Mesothelial cell of epicardium (in vitro differentiated cells): ENCODE measurements at places on chromosomes 7 and 10. TPM values are rescaled to one million over a fixed set of nuclear protein-coding genes. Genes with fewer than 3 reads are reported as not detected.

Gene HOXA1
- 13.7 to 14.6 TPM (median 14.0 TPM) in 3 replicates for total RNA-seq

Gene CACNB2
- total RNA-seq: 10.0 to 13.1 TPM (median 13.0 TPM) in 3 replicates

Gene PRLHR
- not detected in 3 replicates for total RNA-seq

- H3K27ac ChIP-seq: no peak overlapping the region
- H3K36me3 ChIP-seq: no peaks in the 10 kb centered on the region
- no peaks in the 10 kb centered on the region for H3K4me1 ChIP-seq
- no peak for DNase-seq
- no peak overlapping the region for H3K4me3 ChIP-seq
These were observed 96.1 kb downstream of the AMPH start for GRCh38 chr7:38535073-38535472.

DNA sequence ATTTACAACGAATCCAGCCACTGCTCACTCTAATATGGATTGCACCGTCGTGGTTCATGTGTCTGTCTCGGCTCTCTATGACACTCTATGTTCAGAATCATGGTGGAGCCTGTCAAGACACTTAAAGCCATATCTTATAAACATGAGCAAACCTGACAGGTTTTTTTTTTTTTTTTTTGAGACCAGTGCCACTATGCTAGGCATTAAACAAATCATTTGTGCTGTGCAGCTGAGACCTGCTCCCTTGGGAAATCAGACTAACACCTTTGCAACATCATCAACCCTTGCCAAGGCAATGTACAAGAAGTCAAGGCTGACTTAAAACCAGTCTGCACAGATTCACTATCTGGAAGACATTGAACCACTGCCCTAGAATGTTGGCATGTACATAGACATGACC is 181.2 kb upstream of the ANK3 start:
- no peak for DNase-seq
- H3K27ac ChIP-seq: no peak overlapping the region
- no peak overlapping the region for H3K4me3 ChIP-seq
- H3K27me3 ChIP-seq: no peaks in the 10 kb centered on the region

GRCh38 chr10:71547876-71548846 is 151.4 kb downstream of the CDH23 start:
- H3K36me3 ChIP-seq: no peaks in the 10 kb centered on the region
- H3K27me3 ChIP-seq: no peaks in the 10 kb centered on the region
- peaks cover 21% of the 10 kb centered on the region for H3K4me1 ChIP-seq
- peak; percentile 59 for DNase-seq
- H3K27ac ChIP-seq: no peak overlapping the region

DNA sequence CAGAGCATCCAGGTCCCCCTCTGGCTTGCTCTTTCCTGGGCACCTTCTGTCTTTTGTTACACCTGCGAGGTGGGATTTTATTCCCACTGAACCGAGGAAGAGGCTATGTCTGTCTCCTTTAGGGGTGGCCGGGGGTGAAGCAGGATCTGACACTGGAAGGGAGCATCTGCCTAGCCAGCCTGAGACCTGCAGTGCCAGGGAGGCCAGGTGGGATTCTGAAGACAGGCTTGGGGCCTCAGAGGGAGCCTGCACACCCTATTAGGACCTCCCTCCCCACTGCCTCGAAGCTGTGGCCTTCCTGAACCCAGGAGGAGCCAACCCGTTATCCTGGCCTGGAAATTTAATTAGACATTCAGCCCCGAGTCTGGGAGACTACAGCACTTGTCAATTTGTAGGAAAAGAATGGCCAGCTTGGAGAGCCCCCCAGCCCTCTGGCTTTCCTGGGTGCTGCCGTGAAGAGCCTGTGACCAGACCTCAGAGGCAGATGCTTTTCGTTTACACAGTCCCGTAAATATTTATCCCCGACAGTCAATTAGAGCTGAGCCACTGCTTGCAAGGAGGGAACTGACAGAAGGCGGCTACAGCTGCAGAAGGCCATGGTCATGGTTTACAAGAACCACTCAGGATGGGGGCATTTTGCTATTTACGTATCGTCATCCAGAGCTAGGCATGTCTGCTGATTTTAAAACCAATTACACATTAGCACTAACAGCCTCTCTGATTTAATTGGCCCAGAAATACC is 19.7 kb downstream of the CHAT start:
- no peak for DNase-seq
- no peaks in the 10 kb centered on the region for H3K4me1 ChIP-seq
- no peak overlapping the region for H3K27ac ChIP-seq
- H3K4me3 ChIP-seq: no peak overlapping the region

GRCh38 chr7:24141874-24142509 is 142.0 kb upstream of the NPY start:
- no peaks in the 10 kb centered on the region for H3K4me1 ChIP-seq
- peaks cover 17% of the 10 kb centered on the region for H3K27me3 ChIP-seq
- H3K4me3 ChIP-seq: no peak overlapping the region
- no peak for DNase-seq
- H3K27ac ChIP-seq: no peak overlapping the region

GRCh38 chr7:137142376-137142775 is 201.2 kb downstream of the PTN start:
- no peak overlapping the region for H3K4me3 ChIP-seq
- H3K4me1 ChIP-seq: peaks cover 43% of the 10 kb centered on the region
- no peaks in the 10 kb centered on the region for H3K27me3 ChIP-seq
- DNase-seq: no peak
- H3K36me3 ChIP-seq: peaks cover 22% of the 10 kb centered on the region

- peak overlapping the region; percentile 87 for H3K27ac ChIP-seq
- H3K4me3 ChIP-seq: peak overlapping the region; percentile 91
These were observed 1.2 kb upstream of the SDHAF3 start for GRCh38 chr7:97116308-97116707.
